ENCODE measurements at places on chromosomes 1 and 21.

DNA sequence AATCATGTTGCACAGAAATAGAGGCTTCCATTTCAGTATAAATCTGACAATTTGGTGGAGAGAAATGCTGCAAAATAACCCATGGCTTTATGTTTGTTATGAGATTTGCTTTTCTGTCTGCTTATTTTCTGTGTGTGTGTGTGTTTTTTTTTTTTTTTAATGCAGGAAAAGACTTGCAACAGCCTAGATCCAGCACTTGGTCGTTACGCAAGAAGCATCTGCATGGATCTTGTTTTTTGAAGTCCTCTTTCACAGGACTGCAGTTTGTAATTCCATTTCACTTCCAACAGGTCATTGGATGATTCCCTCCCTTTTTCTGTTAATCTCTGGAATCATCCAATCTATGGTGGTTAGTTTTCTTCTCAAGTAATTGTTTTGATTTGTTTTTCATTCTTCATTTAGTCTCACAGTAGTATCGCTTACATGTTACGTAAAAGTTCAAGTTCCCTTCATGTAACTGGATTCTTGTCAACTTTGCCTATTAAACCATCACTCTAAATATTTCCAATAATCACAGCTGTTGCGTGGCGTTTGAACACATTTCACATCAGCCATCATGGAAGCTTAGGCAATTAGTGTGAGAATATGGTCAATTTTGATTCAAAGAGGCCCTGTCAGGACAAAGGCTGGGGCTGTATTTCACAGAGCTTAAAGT lies 312.9 kb downstream of the NFIA start:
- DNase-seq: no peak

DNA sequence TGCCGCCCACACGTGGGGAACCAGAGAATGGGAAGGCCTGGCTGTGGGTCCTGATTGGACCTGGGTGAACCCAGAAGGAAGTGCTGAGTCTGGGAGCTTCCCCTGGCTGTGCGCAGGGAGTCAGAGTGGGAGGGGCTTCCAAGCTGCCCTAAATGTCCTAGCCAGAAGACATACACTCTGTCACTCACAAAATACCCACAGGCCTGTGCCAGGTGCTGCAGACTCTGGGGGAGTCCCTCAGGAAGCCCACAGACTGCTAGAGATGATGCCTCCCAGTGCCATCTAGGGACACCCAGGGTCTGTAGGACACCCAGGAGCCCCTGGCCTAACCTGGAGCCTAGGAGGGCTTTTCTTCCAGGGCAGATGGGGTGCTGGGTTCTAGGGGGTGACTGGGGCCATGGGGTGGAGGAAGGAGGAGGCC lies 33.7 kb upstream of the LRP8 start:
- DNase-seq: peak; percentile 6

DNA sequence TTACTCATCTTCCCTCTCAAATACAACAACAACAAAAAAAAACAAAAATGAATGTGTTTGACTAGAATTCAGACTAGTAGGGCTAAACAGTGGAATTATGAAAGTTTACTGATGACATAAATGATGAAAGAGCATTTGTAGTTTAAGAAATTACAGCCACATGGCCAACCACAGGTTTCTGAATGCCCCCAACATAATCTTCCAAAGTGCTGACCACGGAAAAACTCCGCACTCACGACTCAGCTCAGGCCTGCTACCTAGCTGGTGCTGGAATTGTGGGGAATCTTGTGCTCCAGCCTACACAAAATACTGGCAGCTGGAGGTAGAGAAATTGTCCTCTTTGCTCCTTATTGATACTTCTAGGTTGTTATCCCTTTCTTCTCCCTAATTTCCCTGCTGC lies 23.6 kb upstream of the TBX15 start:
- DNase-seq: no peak

DNA sequence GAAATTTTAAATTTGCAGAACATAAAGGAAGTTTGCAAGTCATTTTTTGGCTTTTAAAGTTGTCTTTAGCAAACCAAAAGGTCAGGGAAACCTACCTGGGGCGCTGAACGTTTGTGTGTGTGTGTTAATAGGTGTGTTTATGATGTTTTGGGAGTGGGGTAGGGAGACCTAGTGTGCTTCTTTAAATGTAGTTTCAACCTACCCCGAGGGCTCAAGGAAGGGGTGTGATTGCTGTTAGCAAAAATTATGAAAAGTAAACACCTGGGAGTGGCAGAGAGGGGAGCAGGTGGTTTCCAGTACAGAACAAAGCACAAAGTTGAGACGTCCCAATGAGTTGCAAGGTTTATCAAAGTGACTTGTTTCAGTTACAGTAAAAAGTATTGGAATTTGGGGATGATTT lies 58.7 kb upstream of the WDR26 start:
- no peak for DNase-seq

DNA sequence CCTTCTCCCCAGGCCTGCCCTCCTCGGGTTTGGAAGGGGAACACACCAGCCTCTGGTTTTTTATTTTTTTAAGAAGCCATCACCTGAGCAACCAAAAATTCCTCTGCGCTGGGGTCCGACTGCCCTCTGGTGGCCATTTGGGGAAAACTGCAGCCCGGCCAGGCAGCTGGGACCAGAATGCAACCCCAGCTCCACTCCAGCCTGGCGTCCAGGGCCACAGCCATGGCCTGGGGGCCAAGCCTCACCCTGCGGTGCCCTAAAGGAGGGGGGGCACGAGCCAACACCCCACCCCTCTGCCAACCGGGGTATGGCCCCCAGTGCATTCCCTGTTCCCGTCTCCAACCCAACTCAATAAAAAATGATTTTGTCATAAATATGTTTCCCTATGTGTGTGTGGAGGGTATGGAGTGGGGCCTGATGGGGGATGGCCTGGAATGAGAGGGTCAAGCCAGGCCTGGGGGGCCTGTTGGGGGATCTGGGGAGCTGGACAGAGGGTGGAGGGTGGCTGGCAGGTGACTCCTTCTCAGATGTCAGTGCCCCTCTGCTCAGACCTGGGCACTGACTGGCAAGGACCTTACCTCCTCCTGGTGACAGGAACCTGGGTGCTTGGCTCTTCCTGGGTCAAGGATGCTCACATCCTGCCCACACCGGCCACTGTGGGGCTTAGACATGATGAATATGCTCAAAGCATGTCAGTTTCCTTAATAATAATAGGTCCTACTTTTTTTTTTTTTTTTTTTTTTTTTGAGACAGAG lies 3.2 kb downstream of the GPR3 start:
- DNase-seq: peak; percentile 85

- DNase-seq: no peak
These were observed 1.7 kb downstream of the HECTD3 start for GRCh38 chr1:45009296-45009865.

- DNase-seq: no peak
These were observed 196.4 kb downstream of the LHX8 start for GRCh38 chr1:75330624-75331023.

DNA sequence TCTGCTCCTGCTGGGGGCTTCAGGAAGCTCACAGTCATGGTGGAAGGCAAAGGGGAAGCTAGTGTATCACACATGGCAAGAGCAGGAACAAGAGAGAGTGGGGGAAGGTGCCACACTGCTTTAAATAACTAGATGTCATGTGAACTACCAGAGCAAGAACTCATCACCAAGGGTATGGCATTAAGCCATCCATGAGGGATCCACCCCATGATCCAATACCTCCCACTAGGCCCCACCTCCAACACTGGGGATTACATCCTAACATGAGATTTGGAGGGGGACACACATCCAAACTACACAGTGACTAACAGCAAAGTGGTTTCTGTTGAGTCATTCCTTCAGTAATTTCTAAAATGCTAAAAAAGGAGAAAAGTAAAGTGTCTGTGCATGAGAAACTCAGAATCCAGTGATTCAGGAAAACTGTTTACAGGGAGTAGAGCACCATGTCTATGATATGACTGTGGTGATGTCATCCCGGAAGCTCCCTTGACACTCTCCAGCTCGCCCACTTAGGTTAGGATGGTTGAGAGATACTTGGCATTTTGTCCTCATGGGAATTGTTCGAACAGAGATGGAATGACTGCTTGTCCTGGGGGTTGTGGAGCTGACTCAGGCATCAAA lies 50.3 kb downstream of the CHD1L start:
- DNase-seq: no peak

GRCh38 chr1:188023206-188023605 lies 1194.5 kb downstream of the PLA2G4A start:
- no peak for DNase-seq

GRCh38 chr1:183191833-183192232 lies 5.8 kb downstream of the LAMC2 start:
- DNase-seq: no peak

- DNase-seq: peak; percentile 6
These were observed 75.3 kb upstream of the LYST start for GRCh38 chr1:235941876-235942624.

GRCh38 chr1:156493154-156493631 lies 7.4 kb downstream of the MEF2D start:
- no peak for DNase-seq

- no peak for DNase-seq
These were observed 20.6 kb upstream of the BCAR3 start for GRCh38 chr1:93702111-93702827.

GRCh38 chr1:243313635-243314536 lies 58.0 kb downstream of the SDCCAG8 start:
- DNase-seq: no peak

DNA sequence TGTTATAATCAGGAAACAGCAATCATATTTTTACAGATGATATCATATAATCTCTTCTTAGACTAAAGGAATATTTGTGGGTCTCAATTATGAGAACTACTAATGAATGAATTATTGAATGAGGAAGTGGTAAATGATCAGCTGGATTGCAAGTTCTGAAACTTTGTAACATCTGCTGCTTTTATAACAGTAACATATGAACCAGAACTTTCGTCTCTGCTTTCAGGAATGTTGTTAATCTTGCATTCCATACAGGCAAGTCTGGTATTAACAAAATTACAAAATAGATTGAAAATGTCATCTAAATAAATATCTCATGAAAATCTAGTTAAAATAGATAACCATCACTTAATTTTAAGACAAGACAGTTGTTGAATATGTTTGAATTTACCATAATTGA lies 110.5 kb upstream of the COL11A1 start:
- no peak for DNase-seq

DNA sequence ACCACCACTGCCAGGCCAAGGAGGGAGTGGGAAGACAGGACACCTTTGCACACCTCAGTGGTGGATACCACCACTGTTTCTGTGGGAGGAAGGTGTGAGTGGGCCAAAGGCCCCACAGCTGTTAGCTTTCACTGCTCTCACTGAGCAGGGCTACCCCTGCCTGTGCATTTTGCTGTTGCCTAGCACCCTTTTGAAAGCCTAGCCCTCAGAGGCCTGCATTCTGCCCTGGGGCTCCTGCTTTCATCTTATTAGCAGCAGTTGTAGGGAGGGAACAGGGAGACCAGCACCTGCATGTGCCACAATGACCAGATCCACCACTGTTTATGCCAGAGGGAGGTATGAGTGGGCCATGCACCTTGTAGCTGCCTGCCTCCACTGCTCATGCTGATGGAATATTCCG lies 110.9 kb upstream of the C21orf91 start:
- no peak for DNase-seq

DNA sequence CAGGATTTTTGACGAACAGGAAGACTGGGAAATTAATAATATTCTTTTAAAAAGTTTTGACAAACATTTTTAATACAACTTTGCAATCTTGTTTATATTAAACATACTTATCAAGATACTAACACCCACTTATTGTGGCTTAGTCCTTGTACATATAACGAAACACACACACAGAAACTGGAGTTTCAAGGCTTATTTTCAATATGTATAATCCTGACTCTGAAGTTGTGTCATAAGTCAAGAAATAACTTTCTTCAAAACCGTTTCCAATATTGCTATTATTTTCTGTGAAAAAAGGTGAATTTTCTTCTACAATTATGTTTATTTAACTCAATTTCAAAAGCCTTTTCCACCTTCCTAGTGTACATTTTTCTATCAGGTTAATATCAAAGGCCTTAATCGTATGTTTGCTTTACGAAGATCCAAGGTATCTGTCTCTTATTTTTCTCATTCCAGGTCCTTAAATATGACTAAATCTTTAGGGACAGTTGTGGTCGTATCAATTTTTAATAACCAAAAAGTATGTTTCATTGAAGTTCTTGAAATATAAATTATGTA lies 1.8 kb downstream of the CDKN2C start:
- DNase-seq: no peak

DNA sequence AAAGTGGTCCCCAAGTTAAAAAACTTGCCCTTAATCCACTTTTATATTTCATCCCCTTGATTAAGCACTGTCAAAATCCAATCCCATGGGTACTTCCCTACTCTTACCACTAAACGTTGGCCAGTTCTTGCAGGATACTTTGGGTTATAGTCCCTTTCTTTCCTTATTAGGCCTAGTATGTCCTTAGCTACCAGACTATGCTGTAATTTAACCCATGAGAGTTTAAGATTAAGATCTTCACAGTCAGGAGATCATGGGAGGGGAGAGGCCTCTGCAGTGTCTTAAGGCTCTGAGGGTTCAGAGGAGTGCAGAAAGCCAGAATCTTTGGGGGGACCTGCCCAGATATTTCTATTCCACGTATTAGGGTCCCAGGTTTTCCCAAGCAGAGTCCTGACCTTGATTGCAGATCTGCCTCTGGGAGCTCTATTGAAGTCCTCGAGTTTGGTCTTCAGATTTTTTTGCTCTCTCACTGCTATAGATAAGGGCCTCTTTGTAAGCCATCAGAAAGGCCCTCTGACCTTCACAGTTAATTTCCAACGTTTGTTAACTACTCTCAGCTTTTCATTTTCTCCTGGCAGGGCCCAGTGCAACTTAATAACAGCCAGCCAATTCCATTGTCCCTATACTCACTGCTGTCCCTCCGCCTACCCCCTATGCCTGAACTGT lies 9.0 kb upstream of the CGN start:
- DNase-seq: no peak

- no peak for DNase-seq
These were observed 17.1 kb downstream of the EPHA2 start for GRCh38 chr1:16138772-16139221.

GRCh38 chr1:207833381-207833780 lies 77.5 kb downstream of the CD34 start:
- no peak for DNase-seq

- no peak for DNase-seq
These were observed 107.5 kb downstream of the TIAM1 start for GRCh38 chr21:31236528-31236927.

All from activated T-cell treated with anti-CD3 and anti-CD28 coated beads, Interleukin-2, amount 50 U/mL, for 24 hours (primary cell).